ENCODE measurements at places on chromosomes 11 and 22. TPM values are rescaled to one million over a fixed set of nuclear protein-coding genes. Genes with fewer than 3 reads are reported as not detected.

- peak; percentile 7 for DNase-seq
These were observed 102.6 kb downstream of the RELT start for GRCh38 chr11:73478737-73479347.

Gene SMPD1
- polyA plus RNA-seq, result 31.8 TPM

Gene PTDSS2
- 21.1 TPM for polyA plus RNA-seq

Gene SERPINH1
- polyA plus RNA-seq, result 154 TPM

Gene RAC2
- polyA plus RNA-seq, result 22.6 TPM

Data from large intestine (tissue), 12 donors.